ENCODE measurements at places on chromosomes 5 and 9.

DNA sequence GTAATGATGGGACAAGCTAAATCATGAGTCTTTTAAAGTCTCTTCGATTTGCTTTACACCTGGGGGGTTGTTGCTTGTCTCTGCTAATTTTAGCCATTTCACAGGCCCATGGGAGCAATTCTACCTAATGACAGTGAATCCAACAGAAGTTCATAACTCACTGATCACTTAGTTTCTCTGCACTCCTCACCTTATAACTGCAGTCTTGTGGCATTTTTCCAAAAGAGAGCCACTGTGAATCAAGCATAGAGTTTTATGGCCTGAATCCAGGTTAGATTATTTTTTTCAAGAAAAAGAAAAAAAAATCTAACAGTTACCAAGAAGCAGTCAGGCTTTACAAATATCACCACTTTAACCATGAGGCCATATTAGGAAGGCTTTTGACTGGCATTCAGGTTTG, 1.5 kb upstream of the IL7R start:
- DNase-seq: no peak

DNA sequence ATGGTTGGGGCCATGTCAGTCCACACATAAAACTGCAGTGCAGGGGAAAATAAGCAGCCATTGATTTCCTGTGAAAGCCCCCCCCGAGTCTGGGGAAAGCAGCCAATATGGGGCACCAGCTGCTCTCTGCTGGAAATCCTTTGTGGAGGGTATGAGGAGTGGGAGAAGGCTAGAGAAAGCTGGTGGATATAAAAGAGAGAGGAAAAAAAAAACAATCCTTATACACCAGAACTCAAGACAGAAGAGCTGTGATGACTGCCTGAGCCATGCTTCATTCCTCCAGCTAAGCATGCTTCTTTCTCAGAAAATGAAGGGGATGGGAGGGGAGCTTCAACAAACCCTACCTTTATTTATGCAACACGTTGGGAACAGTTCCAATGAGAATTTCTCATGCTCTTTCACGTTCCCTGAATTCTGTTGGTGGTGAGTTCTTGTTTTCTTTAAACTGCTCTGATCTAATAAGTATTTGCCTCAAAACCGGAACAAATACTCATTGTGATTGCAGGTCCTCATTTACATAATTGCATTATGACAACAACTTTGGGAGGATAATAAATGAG, 688.0 kb upstream of the SEMA6A start:
- no peak for DNase-seq

- DNase-seq: no peak
Measured at GRCh38 chr5:55816342-55816741, 34.8 kb upstream of the IL31RA start.

DNA sequence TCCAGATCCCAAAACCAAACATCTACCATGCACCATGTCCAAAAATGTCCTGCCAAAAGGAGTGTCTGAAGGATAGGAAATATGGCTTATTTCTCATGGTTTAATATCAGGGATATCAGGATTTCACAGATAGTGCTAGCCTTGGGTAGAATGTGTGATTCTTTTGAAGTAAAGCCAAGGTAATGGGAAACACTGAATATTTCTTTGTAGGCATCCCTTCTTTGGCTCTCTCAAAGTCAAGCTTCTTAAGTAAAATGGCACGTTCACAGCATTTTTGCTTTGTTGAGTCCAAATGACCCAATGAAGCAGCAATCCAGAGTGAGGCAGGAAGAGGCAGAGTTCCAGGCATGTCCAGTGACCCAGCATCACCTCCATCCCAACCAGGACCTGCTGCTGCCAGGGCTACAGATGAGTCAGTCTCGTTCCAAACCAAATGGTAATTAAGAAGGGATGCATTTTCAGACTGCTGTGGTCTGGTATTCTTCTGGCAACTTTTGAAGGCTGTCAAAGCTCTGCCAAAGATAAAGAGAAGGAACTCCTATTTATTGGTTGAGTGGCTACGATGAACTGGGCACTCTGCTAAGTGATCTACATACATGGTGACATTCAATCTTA, 678.8 kb upstream of the KLF4 start:
- DNase-seq: no peak

- no peak for DNase-seq
Measured at GRCh38 chr5:16733331-16734006, 116.7 kb upstream of the RETREG1 start.

DNA sequence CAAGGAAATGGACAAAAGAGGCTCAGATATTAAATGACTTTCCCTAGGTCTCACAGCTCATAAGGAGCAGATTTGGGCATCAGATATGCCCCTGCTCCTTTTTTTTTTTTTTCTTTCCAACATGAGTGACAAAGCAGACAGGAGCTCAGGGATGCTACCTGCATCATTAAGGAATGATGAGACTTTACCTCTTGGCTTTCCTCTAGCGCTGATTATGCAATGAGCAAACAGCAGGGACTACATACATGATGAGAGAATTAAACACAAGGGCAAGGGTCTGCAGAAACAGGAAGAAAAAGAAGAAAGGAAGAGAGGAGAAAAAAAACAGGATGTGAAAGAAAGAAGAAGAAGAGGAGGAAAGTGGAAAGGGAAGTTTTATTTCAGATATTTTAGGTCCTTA, 179.9 kb downstream of the PPP2R2B start:
- DNase-seq: no peak
